Large intestine (tissue), 12 donors: ENCODE measurements at places on chromosomes 3 and 15. TPM values are rescaled to one million over a fixed set of nuclear protein-coding genes. Genes with fewer than 3 reads are reported as not detected.

DNA sequence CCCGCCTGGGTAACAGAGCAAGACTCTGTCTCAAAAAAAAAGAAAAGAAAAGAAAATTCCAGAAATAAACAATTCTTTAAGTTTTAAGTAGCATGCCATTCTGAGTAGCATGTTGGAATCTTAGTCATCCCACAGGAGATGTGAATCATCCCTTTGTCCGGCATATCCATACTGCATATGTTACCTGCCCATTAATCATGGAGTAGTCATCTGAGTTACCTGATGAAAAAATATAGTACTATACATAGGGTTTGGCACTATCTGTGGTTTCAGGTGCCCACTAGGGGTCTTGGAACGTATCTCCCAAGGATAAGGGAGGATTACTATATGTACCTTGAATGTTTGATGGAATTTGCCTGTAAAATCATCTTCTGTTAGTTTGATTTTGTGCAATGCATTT lies 6.3 kb upstream of the CCR4 start:
- no peak for DNase-seq

- peak; percentile 15 for DNase-seq
Measured at GRCh38 chr3:50447290-50447840, 56.1 kb downstream of the CACNA2D2 start.

DNA sequence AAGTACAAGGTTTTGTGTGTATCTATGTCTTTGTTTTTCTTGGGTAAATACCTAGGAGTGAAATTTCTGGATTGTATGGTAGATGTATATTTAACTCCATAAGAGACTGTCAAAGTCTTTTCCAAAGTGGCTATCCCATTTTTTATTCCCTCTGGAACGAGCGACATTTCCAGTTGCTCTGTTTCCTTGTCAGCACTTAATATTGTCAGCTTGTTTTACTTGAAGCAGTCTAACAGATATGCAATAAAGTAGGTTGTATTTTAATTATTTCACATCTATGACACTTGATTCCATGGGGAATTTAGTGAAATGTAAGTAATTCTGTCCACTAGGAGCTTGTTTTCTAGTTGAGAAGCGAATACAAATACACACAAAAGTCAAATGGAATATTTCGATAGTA lies 18.5 kb upstream of the BNIP2 start:
- DNase-seq = no peak

GRCh38 chr3:97952872-97953271 lies 19.4 kb downstream of the RIOX2 start:
- DNase-seq = no peak

GRCh38 chr15:99053380-99054024 lies 45.9 kb upstream of the PGPEP1L start:
- DNase-seq = no peak

- DNase-seq = no peak
Measured at GRCh38 chr15:84400820-84401219, 165.2 kb downstream of the GOLGA6L4 start.

- DNase-seq = no peak
Measured at GRCh38 chr3:159892171-159892795, 96.4 kb upstream of the IL12A start.

GRCh38 chr3:171454041-171454440 lies 6.2 kb downstream of the TNIK start:
- DNase-seq = peak; percentile 87

DNA sequence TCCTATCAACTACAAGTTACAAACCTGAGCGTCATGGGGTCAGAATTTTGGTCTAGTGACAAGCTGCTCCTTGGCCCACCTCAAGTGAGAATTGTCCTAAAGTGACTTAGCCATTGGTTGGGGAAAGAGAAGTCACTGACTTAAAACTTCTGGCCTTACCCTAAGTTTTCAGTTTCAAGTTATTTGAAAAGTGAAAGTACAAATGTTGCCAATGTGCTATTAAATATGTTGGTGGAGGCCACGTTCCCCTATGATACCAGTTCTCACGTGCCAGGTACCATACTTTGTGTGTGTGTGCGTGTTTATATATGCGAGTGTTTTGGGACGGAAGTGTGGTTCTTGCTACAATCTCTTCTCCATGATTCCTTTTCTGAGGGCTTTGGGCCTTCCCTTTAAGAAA lies 22.6 kb upstream of the RASGRP1 start:
- no peak for DNase-seq

DNA sequence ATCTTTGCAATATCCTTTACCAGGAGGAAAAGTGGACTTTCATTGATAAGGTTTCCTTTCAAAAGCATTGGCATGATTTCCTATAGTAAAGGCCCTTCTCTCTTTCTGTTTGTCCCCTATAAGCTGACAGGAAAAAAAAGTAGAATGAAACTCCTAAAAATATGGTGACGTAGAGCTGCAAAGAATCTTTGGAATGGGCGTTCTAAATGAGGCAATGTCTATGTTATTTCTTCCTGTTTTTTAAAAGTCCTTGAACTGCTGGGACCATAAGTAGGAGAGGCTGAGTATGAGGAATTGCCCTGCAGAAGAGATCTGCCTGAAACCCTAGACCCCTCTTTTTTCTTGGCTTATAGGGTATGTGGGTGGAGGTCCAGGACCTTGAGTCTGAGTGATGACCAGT lies 17.2 kb downstream of the ST3GAL6 start:
- no peak for DNase-seq

DNA sequence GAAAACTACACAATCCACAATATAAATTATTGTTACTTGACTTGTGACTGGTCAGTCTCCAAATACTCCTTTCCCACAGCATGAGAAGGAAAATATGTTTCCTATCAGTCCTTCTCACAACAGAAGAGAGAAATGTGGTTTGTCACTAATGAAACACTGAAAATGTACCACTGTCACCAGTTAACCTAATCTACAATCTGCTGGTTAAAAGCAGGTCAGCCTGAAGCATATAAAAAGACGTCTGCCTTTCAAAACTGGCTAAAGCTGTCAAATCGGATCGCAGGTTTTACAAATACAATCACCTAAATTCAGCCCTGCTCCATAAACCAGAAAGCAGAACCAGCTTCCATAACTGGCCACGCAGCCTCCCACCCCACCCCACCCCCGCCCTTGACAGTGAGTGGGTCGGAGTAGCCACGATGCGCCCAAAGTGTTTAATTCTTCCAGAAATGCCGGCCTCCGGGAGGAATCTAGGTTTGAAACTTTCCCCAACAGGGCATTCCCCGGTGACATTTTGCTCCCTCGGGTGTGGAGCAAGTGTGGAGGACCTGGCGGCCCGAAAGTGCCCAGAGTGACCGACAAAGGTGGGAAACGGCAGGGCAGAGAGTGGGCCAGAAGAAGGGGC lies 682 bp downstream of the ETFA start:
- no peak for DNase-seq

DNA sequence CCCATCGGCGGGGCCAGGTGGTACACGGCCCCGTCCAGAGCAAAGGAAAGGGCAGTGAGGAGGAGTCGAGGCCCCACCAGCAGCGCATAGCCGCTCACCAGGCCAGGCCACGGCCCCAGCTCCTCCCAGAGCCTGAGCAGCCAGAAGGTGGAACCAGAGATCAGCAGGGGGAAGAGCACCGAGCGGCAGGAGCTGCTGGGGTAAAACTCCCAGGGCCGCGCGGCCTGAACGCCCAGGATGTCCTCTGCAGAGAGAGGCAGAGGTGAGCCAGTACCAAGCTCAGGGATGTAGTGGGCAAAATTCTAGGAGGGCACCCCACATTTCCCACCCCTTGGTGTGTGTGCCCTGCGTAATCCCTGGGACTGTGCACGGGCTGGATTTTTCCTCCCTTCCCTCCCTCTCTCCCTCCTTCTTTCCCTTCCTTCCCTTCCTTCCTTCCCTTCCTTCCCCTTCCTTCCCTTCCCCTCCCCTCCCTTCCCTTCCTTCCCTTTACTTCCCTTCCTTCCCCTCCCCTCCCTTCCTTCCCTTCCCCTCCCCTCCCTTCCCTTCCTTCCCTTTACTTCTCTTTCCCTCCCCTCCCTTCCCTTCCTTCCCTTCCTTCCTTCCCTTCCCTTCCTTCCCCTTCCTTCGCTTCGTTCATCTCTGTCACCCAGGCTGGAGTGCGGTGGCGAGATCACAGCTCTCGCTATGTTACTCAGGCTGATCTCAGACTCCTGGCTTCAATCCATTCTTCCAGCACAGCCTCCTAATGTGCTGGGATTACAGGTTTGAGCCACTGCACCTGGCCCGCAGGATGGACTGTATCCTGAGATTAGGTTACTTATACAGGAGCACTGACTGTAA lies 6.3 kb upstream of the NCBP2 start:
- DNase-seq = peak; percentile 38

DNA sequence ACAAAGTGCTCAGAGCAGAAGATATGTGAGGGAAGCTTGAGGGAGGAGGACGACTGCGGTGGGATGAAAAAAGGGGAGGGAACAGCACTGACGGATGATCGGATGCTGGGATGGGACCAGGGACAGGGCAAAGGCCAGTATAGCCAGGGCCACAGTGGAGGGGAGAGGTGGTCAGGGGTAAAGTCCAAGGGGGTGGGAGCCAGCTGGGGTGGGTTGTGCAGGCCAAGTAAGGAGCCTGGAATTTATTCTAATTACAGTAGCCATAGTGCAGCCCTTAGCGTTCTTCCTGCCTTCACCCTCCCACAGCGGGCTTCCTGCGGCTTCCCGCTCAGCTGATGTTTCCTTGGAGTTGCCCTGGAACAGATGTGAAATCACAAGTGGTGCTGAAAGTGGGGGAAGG lies 7.6 kb upstream of the APEH start:
- DNase-seq = peak; percentile 47

- DNase-seq = no peak
Measured at GRCh38 chr3:59522550-59522949, 472.7 kb upstream of the CFAP20DC start.

- DNase-seq = no peak
Measured at GRCh38 chr15:63192619-63193206, 3.3 kb downstream of the RAB8B start.

DNA sequence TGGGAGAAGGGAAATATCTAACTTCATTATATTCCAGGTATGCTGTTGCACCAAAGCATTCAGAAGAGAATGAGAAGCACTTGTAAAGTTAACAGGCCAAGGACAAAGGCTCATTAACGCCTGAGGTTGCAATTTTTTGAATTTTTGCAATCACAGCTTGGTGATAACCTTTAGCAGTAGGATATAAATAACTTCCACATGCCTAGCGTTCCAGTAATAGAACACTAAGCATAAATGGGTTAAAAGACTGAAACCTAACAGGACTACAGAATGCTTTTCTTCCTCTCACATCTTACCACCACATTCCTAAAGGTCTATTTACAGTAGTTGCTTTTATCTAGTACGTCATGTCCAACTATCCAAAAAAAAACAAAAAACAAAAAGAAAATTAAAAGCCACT lies 57.4 kb upstream of the IMPG2 start:
- DNase-seq = peak; percentile 56

DNA sequence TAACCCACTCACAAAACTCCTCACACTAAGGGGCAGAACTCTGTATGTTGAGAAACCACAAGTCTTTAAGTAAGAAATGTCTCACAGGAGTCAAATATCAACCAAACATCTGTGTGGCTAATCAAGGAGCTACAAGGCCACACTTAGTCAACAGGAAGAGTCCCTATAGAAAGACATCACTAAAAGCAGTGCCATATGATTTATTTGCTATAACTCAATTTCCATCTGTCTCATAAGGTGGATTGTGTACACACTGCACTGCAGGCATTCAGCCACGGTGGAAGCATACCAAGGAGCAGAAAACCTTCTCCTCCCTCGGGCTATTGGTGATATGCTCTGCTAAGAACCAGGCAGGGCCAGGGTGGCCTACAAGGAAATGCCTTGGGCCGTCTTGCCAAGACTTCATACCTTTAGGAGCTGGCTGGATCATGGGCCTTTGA lies 197.6 kb upstream of the CFAP20DC start:
- no peak for DNase-seq

DNA sequence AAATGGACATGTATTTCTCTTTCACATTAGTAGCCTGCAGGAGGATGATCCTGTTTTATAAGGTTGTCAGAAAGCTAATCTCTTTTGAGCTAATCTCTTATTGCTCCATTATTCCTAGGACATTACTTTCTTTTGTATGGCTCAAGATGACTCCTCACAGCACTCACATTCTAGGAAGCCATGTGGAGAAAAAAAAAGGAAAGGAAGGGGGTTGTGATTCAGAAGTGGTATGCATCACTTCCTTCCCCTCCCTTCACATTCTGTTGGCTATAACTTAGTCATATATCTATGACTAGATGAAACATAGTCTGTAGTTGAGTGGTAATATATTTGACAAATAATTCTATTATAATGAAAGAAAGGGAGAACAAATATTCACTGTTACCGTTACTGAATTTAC lies 168.8 kb upstream of the TTC14 start:
- DNase-seq = no peak

DNA sequence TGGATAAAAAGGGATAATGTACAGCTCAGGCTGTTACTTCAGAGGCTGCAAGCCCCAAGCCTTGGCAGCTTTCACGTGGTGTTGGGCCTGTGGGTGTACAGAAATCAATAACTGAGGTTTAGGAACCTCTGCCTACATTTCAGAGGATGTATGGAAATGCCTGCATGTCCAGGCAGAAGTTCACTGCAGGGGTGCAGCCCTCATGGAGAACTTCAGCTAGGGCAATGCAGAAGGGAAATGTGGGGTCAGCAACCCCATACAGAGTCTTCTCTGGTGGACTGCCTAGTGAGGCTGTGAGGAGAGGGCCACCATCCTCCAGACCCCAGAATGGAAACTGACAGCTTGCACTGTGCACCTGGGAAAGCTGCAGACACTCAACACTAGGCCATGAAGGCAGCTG lies 1350.3 kb downstream of the ROBO2 start:
- DNase-seq = no peak

DNA sequence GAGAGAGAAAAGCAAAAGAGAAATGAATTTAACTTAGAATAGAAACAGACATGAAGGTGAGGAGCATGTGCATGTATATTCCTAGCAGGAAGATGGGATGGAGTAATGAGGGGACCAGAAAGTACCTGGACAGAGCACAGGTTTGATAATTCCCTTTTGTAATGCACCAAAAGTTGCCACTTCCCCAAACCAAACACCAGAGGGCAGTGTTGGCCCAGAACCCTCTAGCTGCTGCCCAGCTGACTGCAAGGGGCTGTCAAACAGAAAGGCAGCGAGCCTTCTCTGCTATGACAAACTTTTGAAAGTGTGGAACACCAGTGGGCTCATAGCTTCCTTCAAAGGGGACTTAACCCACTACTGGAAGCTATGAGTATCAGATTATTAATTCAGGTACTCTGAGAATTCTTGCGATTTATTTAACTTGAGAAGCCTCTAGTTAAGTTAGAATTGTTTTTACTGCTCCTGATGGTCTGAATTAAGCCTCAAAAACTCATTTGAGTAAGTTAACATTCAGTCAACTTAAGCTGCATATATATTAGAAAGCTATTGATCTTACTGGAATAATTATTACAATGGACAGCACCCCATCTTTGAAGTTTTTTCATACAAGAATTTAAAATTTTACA lies 234.9 kb downstream of the NEK10 start:
- peak; percentile 50 for DNase-seq

ZNF619 gene
- polyA plus RNA-seq = 6.1 TPM

MCTP2 gene
- 18.7 TPM for polyA plus RNA-seq

CPNE9 gene
- polyA plus RNA-seq = 0.73 TPM

CEP19 gene
- 2.7 TPM for polyA plus RNA-seq

SI gene
- polyA plus RNA-seq = 722 TPM

TJP1 gene
- polyA plus RNA-seq = 62.9 TPM

SLC15A2 gene
- polyA plus RNA-seq = 3.2 TPM

GPR62 gene
- polyA plus RNA-seq = 0.18 TPM

PPP1R14D gene
- polyA plus RNA-seq = 14.0 TPM

STRIT1 gene
- polyA plus RNA-seq = 0.97 TPM

DPP8 gene
- polyA plus RNA-seq = 35.0 TPM
